Right lung (tissue), 10 donors: ENCODE measurements at places on chromosomes 1 and 21. TPM values are rescaled to one million over a fixed set of nuclear protein-coding genes. Genes with fewer than 3 reads are reported as not detected.
A peak's percentile ranks its signal among the peaks of the same experiment; 100 is the strongest.

DNA sequence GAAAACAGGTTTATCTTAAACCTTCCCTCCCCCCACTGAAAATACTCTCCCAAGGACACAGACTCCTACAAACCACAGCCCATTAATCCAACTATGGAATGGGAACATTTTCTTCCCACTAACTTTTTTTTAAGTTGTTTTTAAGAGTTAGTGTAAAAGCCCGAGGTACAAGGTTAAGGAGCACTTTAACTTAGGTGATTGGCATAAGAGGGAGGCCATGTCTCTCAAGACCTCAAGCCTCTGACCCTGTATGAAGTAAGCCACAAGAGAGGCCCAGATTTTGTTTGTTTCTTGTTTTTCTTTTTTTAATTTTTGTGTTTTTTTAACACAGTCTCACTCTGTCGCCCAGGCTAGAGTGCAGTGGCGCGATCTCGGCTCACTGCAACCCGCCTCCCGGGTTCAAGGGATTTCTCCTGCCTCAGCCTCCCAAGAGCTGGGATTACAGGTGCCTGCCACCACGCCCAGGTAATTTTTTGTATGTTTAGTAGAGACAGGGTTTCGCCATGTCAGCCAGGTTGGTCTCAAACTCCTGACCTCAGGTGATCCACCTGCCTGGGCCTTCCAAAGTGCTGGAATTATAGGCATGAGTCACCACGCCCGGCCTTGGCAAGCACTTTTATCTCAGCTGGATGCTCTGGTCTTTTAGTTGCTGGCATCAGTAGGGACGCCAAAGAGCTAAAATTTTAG is 14.4 kb downstream of the ARMH1 start:
- DNase-seq, result no peak

DNA sequence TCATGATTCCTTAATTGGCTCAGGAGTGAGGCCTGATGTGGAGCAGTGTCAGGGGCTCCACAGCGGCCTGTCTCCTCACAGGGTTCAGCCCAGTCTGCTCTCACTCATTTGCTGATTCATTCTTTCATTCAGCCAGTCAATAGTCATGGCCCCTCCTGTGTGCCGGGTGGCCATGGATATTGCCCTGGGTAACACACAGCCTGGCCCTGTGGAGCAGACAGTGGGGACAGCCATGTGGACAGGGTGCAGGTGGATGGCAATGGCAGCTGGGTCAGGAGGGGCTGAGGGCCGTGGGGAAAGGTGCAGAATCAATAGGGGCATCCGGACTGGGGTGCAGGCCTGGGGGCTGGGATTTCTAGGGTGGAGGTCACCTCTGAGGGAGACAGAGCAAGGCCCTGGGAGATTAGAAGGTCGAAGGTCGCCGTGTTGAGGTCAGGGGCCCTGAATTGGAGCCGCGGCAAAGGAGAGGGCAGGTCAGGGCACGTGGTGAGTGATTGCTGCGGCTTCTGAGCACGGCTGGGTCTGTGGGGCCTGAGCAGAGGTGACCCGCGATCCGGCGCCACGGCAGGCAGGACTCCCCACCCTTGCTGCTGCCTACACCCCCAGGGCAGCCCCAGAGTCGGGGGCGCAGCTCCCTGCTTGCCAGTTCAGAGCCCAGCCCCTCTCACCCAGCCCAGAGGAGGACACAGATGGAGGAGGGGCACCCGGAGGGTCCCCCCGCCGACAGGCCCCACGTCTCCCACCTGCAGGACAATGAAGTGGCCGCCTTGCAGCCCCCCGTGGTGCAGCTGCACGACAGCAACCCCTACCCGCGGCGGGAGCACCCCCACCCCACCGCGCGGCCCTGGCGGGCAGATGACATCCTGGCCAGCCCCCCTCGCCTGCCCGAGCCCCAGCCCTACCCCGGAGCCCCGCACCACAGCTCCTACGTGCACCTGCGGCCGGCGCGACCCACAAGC is 33.4 kb downstream of the SLC19A1 start:
- DNase-seq, result no peak

The TTC39A gene
- polyA plus RNA-seq, result 10.2 TPM

GRCh38 chr1:227317011-227317451 is 1.3 kb downstream of the CDC42BPA start:
- DNase-seq, result no peak

GRCh38 chr1:228393268-228393701 is 13.3 kb downstream of the TRIM11 start:
- DNase-seq, result no peak

GRCh38 chr1:101957771-101958170 is 39.0 kb downstream of the OLFM3 start:
- DNase-seq, result no peak

The SYPL2 gene
- polyA plus RNA-seq, result 0.25 TPM

The OR10R2 gene
- polyA plus RNA-seq, result not detected

- no peak for DNase-seq
These were observed 58.6 kb upstream of the ARHGAP29 start for GRCh38 chr1:94296018-94296417.

DNA sequence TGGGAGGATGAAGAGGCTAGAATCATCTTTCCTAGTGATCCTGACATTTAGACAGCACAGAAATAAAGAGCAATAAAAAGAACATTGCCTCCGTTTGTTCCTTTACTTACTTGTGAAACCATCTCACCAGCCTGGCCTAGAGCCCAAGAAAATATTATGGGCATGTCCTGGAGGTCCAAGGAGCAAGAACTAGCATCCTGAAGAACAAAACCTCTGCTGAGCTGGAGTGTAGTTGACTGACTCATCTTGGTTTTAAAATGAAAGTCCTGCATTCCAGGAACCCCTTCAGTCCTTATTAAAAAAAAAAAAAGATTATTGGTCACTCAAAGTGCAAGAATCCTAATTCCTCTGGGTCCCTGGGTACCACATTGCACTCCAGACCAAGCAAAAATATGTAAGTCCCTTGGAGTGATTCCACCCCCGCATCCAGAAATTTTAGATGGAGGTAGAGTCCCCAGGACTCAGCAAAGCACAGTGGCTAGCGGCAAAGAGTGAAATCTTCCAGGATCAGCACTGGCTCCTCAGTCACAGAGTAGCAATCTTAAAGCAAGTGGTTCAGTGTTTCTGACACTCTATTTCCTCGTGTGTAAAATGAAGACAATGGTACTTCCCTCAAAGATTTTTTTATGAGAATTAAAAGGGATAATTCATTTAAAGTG is 7.0 kb downstream of the SMCP start:
- no peak for DNase-seq

The SPATA21 gene
- 0.33 TPM for polyA plus RNA-seq

- DNase-seq, result no peak
These were observed 17.3 kb downstream of the ENAH start for GRCh38 chr1:225635649-225636048.

GRCh38 chr1:245946905-245947304 is 560.2 kb downstream of the SMYD3 start:
- peak; percentile 57 for DNase-seq

DNA sequence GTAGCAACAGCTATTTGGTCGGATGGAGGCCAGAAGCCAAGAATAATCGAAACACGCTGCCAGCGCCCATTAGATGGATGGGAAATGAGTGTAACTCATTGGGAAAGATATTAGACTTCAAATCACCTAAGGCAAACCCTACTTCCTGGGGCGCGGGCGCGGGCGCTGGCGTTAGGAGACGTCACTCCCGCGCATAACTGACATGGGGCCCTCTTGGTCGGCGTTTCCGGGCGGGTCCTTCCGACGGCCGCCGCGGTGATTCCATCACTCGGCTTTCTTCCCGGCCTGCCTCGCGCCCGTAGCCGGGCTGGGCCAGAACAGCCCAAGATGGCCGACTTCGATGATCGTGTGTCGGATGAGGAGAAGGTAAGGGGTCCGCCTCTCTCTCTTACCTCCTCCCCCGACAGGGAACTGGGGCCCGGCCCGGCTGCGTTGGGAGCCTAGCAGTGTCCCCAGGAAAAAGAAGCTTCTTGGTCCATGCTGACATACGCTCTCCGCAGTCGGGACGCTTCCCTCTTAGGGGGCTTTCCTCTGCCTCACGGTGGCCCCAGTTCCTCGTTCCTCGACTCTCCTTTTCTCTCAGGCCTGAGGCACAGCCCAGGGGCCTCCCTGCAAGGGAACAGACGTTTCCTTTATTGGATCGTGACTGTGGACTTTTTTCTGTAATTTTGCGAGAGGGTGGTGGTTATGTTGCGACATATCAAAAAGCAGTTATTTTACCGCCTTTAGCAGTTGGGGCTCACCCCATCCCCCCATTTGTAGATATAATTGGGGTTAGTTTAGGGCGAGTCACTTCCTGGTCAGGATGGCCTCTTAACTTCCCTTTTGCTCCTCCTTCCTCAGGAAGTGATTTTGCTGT is at the start of gene CAPZA1:
TSS of gene CAPZA1 (plus strand) at position 315 of the 859 bp plus-strand sequence. CDS start at position 328, 13 bp downstream.
- peak; percentile 91 for DNase-seq

DNA sequence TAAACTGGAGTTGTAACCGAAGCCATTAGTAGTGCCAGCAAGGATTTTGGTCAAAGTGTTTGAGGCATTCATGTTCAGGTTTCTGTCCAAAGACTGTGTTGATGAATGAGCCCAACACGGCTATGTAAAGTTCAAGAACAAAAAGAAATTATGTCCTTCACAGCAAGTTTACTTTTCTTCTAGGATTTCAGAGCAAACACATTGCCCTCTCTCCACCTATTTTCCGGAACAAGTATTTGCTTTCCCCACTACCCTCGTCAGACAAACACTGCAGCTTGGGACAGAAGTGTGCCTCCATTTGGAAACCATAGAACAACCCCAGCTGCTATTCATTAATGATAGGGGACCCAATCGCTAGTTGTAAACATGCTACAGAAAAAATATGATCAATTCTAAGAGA is 151.4 kb upstream of the C1orf105 start:
- DNase-seq, result no peak

- DNase-seq, result peak; percentile 45
These were observed 207.3 kb downstream of the SLC45A1 start for GRCh38 chr1:8525216-8525557.

DNA sequence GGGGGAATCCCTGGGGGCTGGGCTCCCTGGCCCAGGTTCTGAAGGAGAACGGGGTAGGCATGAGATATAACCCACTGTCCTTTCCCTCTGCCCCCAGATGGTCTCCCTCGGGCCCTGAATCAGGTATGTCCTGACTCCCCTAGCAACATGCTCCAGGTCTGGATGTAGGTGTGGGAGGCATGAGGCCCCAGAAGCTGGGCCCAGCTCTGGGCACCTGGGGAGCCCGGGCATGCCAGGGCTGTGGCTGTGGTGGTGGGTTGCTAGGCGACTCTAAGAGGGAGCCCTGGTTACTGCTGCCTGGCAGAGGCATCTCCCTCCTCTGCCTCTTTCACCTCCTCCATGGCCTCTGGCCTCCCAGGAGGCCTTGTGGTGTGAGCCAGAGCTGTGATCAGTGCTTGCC is 16.2 kb downstream of the FOXO6 start:
- no peak for DNase-seq

DNA sequence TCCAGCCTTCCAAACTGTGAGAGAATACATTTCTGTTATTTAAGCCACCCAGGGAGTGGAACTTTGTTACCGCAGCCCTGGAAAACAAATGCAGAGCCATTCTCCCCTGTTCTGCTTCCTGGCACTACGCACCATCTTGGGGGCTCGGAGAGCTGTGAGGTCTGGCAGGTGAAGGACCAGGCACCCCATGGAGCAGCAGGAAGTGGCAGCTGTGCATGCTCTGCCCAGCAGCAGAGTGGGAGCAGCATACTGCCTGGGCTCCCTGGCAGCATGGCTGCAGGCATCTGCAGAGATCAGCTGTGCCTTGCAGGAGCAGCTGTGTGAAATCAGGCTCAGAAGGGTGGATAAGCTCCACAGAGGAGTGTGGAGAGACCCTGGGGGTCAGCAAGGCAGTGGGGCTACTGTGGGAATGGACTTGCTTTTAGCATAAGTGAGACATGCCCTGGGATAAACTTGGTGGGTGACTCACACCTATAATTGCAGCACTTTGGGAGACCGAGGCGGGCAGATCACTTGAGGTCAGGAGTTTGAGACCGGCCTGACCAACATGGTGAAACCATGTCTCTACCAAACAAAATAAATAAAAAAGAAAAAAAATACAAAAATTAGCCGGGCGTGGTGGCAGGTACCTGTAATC is 17.7 kb upstream of the ZSCAN20 start:
- no peak for DNase-seq

- no peak for DNase-seq
These were observed 10.7 kb downstream of the ADAMTS5 start for GRCh38 chr21:26956216-26956615.

- peak; percentile 36 for DNase-seq
These were observed 69.3 kb downstream of the KCTD3 start for GRCh38 chr1:215636258-215636965.

DNA sequence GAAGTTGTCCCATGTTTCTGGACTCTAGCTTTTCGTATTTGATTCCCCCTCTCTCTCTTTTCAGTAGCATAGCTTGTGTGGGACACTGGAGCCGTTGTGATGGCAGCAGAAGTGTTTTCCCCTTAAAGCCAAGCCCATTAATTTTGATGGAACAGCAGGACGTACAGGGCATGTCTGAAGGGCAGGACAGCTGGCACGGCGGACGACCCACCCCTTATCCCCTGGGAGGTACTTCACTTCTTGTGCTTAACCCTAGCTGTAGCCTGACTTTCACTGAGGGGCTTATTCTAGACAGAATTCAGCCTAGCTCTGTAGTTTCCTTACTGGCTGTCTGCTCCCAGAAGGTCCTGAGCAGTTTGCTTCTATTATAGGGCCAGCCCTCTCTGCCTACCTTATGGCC is 8.6 kb upstream of the PPFIA4 start:
- DNase-seq, result no peak

DNA sequence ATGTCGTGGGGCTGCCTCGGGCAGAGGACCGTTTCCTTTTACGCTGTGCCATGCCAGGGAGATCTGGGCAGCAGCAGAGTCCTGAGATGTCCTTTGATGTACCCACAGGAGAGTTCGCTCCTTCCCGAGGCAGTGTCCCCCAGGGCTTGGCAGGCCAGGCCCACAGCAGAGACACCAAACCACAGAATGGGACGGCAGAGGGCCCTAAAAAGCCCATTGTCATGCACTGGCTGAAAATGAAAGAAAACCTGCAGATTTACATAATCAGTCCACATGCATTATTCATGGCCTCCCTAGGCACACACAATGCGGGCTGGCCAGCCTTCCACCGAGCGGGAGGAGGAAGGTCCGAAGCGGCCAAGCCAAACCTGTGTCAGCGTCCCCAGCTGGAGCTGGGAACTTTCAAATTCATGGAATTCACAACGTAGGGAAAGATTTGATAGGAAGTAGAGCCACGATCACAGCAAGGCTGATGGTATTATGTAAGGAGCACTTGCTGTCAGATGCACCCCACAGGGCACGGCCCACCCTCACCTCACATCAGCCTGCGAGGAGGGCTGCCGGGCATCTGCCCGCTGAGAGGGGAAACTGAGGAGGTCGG is 25.3 kb upstream of the EFHD2 start:
- DNase-seq, result no peak
